Activated T-helper 9 cell treated with anti-CD3 and anti-CD28 coated beads, Interleukin-2, amount 50 U/mL, for 16 hours (primary cell): ENCODE measurements at places on chromosomes 7 and 10.

DNA sequence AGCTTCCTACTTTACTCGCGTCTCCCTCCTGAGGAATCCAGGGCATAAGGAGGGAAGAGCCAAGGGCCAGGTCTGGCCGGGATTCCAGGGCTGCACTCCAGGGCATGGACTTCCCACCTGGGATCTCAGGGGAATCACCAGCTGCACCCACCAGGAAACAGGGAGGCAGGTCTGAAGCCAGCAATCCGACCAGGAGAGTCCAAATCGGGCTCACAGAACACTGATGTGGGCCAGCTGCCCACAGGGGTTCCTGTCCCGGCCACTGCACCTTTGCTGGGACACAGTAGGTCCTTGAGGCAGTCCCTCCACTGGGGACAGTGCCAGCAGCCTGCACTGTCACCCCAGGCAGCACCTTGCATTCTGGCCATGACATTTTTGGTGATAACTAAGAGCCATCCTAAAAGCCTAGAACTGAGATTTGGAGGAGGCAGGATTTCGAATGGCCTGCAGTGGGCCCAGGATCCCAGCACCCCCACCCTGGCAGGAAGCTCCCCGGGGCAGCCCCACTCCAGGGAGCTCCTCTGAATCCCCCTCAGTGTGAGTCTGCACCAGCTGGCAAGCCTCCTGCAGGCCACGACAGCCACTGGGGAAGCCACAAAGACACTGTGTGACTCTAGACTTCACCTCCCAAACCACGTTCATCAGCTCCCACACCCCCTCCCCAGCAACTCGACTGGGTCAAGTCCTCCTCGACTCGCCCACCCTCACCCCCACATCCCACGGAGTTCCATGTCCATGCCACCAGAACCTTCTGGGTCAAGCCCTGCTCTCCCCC, 71.5 kb upstream of the PPP2R2D start:
- DNase-seq, result no peak

- DNase-seq, result no peak
These were observed 19.0 kb downstream of the CALML5 start for GRCh38 chr10:5480162-5480941.

GRCh38 chr10:4847561-4848355, 21.8 kb downstream of the AKR1E2 start:
- no peak for DNase-seq

DNA sequence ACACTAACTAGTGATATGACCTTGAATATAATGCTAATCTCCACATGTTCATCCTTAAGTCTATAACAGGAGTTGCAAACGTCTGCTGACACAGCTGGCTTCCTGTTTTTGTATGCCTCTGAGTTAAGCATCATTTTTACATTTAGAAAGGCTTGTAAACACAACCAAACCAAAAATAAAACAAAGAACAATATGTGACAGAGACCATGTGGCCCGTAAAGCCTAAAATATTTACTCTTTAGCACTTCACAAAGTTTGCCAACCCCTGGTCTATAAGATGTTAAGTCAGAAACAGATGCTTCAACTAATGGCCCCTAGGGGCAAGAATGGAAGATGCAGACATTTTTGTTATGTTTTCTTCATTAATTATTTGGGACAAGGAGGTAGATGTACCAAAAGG, 109.3 kb downstream of the CPEB3 start:
- DNase-seq, result no peak

GRCh38 chr10:132207536-132208461, 21.1 kb downstream of the DPYSL4 start:
- no peak for DNase-seq

- DNase-seq, result no peak
These were observed 36.3 kb downstream of the DRGX start for GRCh38 chr10:49359349-49360270.

DNA sequence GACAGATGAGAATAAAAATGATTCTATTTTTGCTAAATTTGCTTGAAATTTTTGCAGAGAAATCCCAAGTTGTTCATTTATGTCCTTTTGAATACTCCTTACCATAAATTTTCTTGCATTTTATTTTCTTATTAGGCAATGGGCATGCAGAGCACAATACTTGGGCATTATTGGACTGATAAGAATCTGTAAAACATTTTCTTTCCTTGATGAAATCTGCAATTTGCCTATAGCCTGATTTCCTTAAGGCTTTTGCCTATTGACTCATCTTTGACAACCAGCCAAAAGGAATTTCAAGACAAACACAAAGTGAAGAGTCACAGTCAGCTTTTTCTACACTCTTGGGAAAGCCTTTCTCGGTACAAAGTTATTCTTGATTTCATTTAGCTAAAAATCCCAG, 30.5 kb upstream of the GNAT3 start:
- DNase-seq, result no peak

GRCh38 chr10:43233601-43234430, 33.0 kb downstream of the RASGEF1A start:
- no peak for DNase-seq

GRCh38 chr7:101487753-101488152, 125.1 kb downstream of the COL26A1 start:
- no peak for DNase-seq

GRCh38 chr10:122505885-122506645, 44.7 kb downstream of the HTRA1 start:
- DNase-seq, result no peak

GRCh38 chr10:119296703-119297102, 89.3 kb downstream of the GRK5 start:
- no peak for DNase-seq

- DNase-seq, result no peak
These were observed 1.2 kb downstream of the BAG3 start for GRCh38 chr10:119652361-119652730.

DNA sequence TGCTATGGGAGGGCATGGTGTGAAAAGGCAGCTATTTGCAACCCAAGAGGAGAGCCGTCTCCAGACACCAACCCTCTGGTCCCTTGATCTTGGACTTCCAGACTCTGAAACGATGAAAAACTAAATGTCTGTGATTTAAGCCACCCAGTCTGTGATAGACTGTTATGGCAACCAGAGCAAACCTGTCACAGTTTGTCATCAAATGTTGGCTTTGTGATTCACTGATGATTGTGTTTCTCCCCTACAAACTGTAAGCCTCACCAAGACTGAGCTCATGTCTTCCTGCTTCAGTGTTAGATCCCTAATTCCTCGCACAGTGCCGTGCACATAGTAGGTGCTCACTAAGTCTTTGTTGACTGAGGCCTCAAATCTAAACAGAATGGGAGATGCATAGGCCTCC, 224.6 kb upstream of the PITRM1 start:
- no peak for DNase-seq

DNA sequence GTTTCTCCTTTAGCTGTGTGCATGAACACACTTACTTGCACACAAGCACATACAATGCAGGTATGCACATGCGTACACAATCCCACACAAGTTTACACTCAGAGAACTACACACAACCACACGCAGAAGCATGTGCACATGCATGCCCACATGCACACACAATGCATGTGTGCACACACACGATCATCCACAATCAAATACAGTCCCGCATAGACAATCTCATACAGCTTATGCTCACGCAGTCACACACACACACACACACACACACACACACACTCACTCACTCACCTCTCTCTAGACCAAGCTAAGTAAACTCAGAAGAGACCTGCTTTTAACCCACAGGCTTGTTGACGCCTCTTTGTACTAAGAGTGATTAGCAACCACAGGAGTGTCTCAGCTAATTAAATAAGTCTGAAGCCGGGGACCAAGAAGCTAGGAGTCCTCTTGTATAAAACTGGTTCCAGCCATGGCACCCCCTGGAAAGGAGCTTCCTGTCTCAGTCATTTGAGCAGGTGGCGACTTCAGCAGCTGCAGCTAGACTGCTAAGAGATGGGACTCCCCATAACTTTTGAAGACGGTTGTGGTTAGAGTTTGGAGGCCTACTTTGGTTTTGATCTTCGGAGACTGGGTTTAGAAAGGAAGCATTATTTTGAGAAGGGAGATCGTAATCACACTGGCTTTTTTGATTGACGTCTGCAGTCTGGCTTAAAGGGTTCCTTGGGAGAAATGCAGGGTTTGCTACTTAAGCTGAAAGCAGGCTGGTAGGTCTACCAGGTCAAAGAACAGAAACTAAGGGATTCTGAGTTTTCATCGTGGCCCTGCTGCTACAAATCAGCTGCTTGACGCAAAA, 82.3 kb upstream of the ADRB1 start:
- peak; percentile 27 for DNase-seq

DNA sequence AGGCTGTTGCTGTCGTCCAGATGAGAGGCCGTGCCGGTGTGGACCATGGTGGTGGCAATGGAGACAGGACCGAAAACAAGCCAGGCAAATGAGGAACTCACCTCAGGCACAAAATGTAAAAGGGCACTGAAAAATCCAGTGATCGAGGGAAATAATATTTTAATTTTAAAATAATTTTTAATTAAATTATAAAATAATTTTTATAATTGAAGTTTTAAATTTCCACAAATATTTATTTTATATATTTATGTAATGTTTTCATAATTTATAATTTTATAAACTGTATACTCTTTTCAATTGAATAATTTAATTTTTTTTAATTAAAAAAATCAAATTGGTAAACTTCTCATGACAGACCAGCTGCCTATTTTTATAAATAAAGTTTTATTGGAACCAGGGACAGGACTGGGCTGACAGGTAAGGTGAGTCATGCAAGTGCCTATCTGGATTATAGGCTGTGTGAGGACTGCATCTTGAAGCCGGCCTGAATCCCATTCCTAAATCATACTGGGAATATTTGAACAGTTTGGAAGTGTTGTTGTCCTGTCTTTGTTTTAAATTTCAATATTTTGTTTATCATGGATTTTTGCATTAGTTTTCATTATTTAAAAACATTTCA, 15.6 kb downstream of the ACSM6 start:
- no peak for DNase-seq

GRCh38 chr7:6227294-6227846, 45.1 kb downstream of the CYTH3 start:
- no peak for DNase-seq

- peak; percentile 20 for DNase-seq
These were observed 1.1 kb downstream of the NANOS1 start for GRCh38 chr10:119030421-119031250.

GRCh38 chr7:25580141-25580540, 351.9 kb upstream of the NPVF start:
- no peak for DNase-seq

GRCh38 chr7:105028004-105028403, 14.0 kb downstream of the KMT2E start:
- no peak for DNase-seq

GRCh38 chr7:27165089-27165995, at the start of gene HOXA9:
TSS of gene HOXA9 (minus strand) at chr7:27165537. CDS start at chr7:27165457, 80 bp downstream.
- no peak for DNase-seq

DNA sequence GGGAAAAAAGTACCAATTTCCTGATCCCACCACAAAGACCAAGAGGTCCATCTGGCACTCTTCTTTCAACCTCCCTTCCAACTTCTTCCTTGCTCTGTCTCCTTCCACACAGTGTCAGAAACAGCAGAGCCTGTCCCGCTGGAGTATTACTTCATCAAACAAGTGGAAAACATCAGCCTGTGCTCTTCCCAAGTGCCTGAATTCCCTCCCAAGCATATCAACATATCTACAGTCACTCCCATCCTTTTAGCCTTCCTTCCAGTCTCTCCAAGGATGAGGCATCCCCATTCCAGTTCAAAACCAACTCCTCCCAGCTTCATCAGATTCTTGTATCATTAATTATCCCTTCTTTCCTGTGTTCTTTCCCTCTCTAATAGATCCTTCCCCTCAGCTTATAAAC, 1.7 kb upstream of the NOC3L start:
- DNase-seq, result no peak

DNA sequence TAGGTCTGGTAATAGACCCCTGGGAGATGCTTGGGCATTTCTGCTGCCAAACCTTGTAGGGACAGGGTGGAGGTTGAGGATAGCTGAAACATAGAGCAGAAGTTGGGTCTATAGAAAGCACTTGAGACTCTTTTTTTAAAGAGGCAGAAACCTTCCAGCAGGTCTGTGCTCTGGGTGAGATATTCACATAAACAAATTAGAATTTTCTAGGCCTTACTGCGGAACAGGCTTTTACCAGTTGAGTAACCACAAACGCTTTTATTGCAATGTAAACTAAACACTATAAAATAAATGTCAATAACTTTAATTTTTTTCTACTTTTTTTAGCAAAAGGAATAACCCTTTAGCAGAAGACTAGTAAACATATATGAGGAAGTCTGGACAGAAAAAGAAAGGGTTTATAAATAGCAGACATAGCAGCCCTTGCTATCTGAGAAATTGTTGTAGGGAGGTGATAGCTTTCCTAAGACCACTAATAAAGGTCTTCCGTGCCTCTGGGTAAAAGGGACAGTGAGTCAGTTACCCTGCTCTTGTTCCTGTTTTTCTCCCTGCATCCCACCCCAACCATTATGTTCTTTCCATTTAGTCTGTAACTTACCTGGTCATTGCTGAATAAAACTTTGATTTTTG, 38.7 kb downstream of the CACNB2 start:
- DNase-seq, result no peak

DNA sequence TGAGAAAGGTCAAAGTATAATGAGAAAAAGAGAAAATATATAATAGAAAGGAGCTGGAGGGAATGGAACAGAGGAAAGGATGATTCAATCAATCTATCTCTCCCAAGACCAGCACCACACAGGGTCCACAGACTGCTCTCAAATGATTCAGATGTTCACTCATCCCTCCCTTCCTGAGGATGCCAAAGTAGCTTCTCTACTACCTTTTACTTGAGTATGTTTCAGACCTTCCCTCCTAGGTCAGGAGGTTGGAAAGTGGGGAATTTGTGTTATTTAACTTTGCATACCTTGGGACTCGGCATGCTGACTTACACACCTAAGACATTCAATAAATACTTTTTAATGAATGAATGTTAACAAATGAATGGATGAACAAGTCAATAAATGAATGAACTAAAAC, 30.6 kb downstream of the CPVL start:
- DNase-seq, result no peak

- DNase-seq, result no peak
These were observed 243.5 kb downstream of the ADK start for GRCh38 chr10:74394416-74394969.

DNA sequence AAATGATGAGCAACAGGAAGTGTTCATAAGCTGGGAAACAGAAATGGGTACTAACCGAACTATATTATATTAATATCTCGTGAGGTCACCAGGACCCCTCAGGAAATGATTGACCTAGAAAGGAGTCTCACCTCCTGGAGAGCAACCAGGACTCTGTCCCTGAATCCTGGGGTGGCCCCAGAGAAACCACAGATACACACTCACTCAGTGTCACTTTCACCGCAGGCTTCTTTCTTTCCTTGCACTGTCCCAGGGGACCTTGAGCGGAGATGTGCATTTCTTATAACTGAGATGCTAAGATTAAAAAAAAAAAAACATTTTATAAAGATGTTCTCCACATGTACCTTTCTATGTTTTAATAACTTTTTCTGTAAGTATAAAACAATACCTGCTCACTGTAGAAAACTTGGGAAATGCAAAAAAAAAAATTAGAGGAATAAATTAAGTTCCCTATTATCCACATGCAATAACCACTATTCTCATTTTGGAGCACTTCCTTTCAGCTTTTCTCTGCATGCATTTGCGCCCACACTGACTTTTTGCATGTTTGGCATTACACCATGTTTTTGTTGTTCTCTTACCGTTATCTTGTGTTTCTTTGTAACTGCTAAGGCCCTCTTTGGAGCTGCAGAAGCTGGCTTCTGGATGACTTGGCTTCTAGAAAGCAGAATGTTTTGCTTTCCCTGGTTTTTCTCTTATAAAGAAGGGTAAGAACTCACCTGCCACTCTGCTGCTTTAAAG, 15.0 kb downstream of the NOD1 start:
- DNase-seq, result no peak
